Central memory CD4-positive, alpha-beta T cell (primary cell): ENCODE measurements at places on chromosomes 6 and 20.

GRCh38 chr6:134014588-134015137 lies 37.8 kb downstream of the SLC2A12 start:
- no peak for DNase-seq

- no peak for DNase-seq
These were observed 93.8 kb downstream of the SCP2D1 start for GRCh38 chr20:18907353-18907752.

DNA sequence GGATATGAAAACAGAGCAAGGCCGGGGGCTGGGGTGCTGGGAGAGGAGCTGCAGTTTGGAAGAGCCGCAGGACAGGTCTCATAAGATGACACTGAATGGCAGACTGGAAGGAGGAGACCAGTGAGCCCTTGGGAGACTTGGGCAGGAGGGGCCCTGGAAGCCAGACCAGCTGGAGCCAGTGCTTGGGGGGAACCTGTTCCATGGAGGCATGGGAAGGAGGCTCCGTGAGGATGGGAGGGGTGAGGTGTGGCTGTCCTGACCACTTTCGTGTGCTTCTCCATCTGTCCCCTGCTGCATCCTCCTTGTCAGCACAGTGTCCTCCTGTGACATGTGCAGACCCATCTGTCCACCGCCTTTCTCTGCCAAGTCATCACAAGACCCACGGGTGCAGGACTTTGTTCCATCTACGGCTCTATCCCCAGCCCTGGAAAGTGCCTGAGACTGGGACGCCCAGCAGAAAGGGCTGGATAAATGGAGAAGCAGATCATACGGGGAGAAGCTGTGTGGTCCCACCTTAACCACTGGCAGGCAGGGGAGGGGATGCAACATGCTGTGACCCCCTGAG lies 84.8 kb upstream of the MPC1 start:
- no peak for DNase-seq

GRCh38 chr20:53916173-53916512 lies 154.3 kb downstream of the BCAS1 start:
- no peak for DNase-seq

DNA sequence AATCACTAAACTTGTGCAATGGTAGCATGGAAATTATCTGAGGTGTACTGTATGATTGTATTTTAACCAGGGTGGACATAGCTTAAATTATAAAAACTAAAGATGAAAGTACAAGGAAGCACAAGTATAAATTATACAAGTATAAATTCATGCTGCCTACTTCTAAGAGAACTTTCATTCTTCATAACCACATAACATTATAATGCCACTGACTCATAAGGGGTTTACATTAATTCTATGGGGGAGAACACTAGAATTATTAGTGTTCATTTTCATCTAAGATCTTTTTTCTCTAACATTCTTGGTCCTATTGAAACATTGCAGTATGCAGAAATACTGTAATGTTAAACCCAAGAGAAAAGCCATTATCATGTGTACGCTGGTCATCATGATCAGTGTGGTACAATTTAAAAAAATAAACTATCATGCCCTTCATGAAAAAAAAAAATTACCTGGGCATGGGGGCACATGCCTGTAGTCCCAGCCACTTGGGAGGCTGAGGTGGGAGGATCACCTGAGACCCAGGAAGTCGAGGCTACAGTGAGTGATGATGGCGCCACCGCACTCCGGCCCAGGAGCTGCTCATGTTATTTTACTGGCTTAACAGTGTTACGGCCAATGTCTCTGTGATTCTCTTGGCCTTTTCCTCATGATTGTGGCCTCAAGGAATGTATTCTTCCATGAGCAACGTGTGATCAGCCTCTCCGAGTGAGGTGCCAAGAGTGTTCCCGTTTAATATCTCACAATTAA lies 25.9 kb upstream of the AHCY start:
- no peak for DNase-seq

- DNase-seq: no peak
These were observed 168.4 kb downstream of the FOXC1 start for GRCh38 chr6:1777921-1778685.

- no peak for DNase-seq
These were observed 1.2 kb downstream of the SPDEF start for GRCh38 chr6:34555007-34555322.

GRCh38 chr6:160986851-160987250 lies 4.7 kb upstream of the MAP3K4 start:
- no peak for DNase-seq

- no peak for DNase-seq
These were observed 10.4 kb upstream of the ZFAND3 start for GRCh38 chr6:37809197-37809543.

GRCh38 chr20:61359254-61359653 lies 107.2 kb downstream of the CDH4 start:
- no peak for DNase-seq

DNA sequence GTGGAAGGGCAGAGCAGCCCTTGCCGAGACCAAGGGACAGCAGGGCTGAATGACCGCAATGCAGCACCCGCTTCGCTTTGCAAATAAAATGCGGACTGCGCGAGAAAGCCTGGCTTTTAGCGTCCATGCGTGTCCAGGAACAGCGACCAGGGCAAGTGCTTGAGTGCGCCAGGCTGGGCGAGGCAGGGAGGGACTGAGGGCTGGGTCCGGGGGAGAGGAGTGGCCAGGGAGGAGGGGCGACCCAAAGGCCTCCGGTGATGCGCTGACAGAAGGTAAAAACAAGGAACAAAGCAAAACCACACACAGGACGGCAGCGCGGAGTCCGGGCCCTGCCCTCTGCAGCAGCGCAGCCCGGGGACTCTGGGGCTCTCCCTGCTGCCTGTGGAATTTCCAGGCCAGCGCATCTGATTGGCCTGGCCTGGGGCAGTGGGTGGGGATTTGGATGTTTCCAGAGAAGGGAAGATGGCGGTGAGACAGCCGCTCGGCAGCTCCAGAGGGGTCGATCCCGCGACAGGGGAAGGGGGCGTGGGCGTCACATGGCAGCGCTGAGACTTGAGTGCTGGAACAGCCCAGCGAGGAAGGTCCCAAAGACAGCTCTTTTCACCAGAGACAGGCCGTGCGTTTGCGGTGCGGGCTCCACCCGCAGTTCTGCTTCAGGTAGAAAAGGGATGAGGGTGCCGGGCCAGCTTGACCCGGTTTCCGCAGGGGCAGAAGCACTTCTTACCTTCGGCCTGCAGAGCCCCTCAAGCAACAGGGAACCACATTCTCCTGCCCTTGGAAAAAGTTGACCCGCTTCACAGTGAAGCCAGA lies 51.8 kb downstream of the SSR1 start:
- no peak for DNase-seq

DNA sequence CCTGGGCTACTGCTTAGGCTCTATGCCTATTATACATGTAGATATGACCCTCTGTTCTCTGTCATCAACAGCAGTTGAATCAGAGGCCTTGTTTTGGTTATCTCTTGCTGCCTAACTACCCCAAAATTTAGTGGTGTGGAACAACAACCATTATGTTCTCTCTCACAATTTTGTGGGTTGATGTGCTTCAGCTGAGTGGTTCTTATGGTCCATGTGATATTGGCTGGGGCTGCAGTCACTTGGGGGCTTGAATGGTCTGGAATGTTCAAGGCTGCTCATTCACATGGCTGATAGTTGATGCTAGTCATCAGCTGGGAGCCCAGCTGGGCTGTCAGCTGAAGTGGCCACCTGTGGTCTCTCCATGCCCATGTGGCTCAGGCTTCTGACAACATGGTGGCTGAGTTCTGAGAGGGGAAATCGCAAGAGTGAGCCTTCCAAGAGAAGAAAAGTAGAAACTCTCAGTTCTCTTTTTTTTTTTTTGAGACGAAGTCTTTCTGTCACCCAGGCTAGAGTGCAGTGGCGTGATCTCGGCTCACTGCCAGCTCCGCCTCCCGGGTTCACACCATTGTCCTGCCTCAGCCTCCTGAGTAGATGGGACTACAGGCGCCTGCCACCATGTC lies 47.8 kb downstream of the SHLD1 start:
- no peak for DNase-seq
